ENCODE measurements at places on chromosomes 12 and 14.

- DNase-seq = peak; percentile 59
Observed at GRCh38 chr12:22687361-22688076, 62.5 kb downstream of the ETNK1 start.

- no peak for DNase-seq
Observed at GRCh38 chr12:112524676-112525425, 106.1 kb downstream of the PTPN11 start.

DNA sequence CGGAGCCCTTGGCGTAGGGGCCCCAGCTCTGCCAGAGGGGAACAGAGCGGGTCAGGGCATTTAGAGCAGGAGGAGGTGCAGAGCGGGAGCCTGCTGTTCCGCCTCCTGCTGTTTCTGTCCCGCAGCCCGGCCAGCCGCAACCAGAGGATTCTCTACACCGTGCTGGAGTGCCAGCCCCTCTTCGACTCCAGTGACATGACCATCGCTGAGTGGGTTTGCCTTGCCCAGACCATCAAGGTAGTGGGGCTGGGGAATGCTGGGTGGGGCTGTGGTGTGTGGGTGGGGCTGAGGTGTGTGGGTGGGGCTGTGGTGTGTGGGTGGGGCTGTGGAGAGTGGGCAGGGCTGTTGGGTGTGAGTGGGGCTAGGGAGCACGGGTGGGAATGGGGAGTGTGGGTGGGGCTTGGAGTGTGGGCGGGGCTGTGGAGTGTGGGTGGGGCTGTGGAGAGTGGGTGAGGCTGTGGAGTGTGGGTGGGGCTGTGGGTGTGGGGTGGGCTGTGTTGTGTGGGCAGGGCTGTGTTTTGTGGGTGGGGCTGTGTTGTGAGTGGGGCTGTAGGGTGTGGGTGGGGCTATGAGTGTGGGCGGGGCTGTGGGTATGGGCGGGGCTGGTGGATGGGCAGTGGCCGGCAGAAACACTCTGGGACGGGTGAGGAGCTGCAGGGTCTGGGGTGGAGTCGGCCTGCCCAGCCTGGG lies 8.0 kb downstream of the ASPG start:
- DNase-seq = no peak

- no peak for DNase-seq
Observed at GRCh38 chr14:43249116-43249515, 1258.0 kb downstream of the FSCB start.

- DNase-seq = no peak
Observed at GRCh38 chr14:84446250-84446649, 1083.7 kb upstream of the FLRT2 start.

DNA sequence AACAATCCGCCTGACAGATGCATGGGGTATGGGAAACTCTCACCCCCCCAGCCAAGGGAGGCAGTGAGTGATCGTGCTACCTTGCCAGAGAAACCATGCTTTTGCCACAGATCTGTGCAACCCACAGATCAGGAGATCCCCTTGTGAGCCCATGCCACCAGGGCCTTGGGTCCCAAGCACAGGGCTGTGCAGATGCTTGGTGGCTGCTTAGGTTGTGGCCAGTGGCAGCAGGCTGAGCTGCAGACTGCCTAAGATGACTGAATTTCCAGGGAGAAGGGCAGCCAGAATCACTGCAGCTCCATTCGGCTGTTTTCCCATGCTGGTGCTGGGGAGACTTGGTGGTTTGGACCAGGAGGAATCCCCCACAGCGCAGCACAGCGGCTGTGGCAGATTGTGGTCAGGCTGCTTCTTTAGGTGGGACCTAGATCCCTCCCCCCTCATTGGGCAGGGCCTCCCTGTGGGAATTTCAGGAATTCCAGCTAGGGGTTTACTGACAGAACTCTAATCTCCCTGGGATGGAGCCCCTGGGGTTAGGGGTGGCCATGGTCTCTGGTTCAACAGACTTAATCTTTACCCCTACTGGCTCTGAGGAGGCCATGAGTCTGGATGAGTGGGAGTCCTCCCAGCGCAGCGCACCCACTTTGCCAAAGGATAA lies 264.6 kb upstream of the DAAM1 start:
- DNase-seq = no peak

DNA sequence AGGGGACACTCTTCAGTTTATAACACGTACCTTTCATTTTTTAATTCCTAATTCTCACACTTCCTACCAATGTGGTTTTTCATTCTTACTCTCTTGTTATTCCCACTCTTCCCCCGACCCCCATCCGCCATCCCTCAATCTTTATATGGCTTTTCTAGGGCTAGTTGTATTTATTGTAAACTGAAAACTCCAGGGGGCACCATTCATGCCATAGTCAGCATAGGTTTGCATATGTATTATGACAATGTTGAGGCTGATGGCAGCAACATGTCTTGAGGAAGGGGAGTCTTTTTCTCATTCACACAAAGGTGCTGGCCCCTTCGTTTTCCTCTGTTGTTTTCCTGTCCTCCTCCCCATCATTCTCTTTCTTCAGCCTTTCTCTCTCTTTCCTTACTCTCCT lies 27.7 kb upstream of the LTA4H start:
- DNase-seq = peak; percentile 43

- DNase-seq = no peak
Observed at GRCh38 chr14:91372671-91373495, 44.7 kb downstream of the CCDC88C start.

DNA sequence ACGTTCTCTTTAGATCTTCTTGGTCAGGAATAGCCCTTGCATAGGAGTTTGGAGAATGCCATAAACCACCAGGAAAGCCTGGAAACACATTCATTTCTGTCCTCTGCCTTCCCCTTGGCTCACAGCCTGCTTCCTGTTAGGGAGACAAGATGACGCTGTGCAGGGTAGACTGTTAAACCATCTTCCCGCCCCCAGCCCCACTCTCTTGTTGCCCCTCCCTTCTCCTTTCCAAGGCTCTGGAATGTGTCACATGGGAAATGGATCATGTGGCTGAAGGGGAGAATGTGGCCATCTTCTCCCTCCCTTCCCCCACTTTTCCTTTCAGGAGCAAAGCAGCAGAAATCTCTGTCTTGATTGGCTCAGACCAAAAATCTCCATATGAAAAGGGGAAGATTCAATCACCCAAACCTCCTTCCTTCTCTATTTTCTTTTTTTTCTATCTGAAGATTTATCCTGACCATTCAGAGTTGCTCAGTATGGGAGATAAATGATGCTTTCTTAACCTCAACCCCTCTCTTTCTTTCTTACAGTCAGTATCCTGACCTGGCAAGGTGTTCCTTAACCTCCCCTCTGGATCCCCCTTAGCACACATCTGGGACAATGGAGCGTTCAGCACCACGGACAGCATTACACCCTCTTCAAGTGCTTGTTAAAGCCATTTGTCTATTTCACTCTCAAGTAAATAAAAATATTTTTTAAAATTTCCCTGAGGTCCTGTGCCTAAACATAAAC lies 11.4 kb downstream of the GPR19 start:
- DNase-seq = peak; percentile 45

- no peak for DNase-seq
Observed at GRCh38 chr14:51821822-51822221, 38.6 kb upstream of the GNG2 start.

- no peak for DNase-seq
Observed at GRCh38 chr12:124617615-124618014, 50.2 kb upstream of the NCOR2 start.

- no peak for DNase-seq
Observed at GRCh38 chr12:97555547-97556187, 93.1 kb downstream of the RMST start.

- no peak for DNase-seq
Observed at GRCh38 chr14:97458661-97459579, 661.7 kb downstream of the VRK1 start.

- peak; percentile 42 for DNase-seq
Observed at GRCh38 chr12:8823565-8824300, 1.3 kb downstream of the A2ML1 start.

GRCh38 chr14:104081261-104081835 lies 4.2 kb upstream of the ASPG start:
- DNase-seq = no peak

- peak; percentile 20 for DNase-seq
Observed at GRCh38 chr12:7190268-7191055, 976 bp downstream of the PEX5 start.

- DNase-seq = no peak
Observed at GRCh38 chr14:65169351-65169750, 67.0 kb upstream of the MAX start.

DNA sequence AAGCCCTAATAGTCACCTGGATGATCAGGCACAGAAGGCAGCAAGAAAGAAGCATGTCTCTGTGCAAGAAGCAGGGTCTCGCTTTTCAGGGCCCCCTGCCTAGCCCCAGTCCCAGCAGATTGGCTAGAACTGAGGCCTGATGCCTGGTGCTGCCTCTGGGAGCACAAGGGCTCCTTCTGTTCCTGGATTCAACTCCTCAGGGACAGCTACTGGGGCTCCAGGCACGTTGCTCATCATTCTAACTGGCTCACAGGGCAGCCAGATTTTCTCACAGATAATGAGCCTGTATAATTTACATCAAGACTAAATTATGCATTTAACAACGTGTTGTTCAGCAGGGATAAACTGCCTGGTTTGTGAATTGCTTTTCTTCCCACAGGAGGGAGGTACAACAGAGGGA lies 106.5 kb upstream of the PLXNC1 start:
- no peak for DNase-seq

DNA sequence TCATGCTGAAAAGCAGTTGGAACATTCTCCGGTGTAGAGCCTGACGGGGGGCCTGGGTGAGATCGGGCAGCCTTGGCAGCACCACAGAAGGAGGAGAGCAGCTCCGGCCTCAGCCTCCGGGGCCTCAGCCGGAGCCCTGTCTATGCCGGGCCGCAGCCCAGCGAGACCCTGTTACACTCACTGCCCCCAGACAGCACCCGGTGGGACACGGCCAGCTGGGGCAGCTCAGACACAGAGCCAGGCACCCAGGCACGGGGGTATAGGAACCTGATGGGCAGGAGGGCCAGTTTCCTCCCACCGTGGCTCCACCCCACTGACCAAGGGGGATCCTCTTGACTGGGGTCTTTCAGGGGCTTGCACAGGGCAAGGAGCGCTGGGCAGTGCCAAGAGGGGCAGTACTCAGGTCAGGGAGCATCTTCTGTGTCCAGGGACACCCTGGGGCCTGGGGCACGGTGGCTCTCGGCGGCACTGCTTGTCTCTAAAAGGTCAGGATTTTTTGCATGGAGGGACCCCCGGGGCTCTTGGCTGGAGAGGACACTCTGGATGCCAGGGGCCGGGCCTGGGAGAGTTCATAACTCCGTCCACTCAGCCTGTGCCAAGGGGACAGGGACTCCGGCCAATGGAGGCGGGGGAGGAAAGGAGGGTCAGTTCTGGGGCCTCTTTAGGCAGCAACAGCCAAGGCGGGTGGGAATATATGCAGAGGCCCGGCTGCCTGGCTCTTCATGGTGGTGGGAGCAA lies 9.4 kb downstream of the INF2 start:
- DNase-seq = no peak

GRCh38 chr14:95896498-95897135 lies 20.0 kb downstream of the TUNAR start:
- DNase-seq = no peak

GRCh38 chr12:32755051-32755653 lies 545 bp downstream of the YARS2 start:
- DNase-seq = peak; percentile 79

DNA sequence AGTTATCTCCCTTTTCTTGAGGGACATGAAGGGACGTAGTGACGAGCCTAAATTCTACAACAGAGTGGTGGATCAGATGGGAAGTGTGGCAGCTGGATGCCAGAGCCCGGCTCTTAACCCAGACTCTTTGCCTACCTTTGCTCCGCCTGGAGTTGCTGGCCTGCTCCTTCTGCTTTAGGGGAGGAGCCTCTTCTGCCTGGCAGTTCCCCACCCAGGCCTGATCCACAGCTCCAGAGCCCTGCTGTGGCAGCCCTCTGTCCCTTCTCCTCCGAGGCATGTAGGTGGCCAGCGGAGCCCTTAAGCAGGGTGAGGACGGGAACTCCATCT lies 2.3 kb upstream of the PRPH start:
- no peak for DNase-seq

DNA sequence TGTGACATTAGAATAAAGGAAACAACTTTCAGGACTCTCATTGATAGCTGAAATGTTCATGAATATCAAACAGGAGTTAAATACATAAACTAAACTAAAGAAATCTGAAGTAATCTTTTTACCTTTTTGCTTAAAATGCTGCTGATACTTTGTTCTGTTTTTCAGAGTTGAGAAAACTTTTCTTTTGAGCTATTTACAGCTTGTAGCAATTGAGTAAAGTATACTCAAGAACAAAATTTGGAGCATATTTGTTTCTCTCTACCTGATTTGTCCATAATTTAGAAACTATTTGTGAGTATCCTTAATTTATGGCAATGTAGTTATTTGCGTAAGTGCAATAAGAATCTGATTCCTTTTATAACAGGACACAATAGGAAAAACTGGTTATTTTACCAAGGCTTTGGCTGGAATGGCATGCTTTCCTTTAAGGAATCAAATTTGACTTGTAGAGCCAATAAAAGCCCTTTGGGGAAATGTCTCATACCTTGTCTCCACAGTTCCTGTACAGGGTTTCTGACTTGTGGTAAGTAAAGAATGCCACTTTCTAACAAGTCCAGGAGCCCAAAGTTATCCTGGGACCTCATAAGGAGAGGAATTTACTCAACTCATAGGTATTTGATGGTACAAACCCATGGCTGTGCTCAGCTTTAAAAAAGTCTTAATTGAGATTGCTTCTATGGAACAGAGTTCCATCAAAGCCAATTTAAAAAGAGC lies 195.7 kb downstream of the TMEM117 start:
- DNase-seq = no peak

- peak; percentile 35 for DNase-seq
Observed at GRCh38 chr14:70660967-70661893, 19.5 kb downstream of the TTC9 start.

GRCh38 chr12:66756631-66757030 lies 77.8 kb upstream of the GRIP1 start:
- no peak for DNase-seq

DNA sequence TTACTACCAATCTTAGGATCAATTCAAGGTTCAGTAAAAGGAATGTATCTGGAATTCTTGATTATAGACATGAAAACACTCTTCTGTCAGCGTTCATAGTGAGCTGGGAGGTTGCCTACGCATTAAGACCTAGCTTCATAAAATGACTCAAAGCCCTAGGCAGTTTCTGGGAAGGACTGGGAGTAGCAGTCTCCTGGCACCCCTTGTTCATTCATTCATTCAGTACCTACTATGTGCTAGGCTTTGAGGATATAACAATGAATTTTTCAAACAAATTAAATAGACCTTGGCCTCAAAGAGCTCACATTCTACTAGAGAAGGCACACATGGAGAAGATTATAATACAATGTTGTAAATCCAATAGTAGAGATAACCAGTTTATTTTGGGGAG lies 46.1 kb downstream of the MDM2 start:
- no peak for DNase-seq

GRCh38 chr14:100143523-100143922 lies 15.9 kb downstream of the DEGS2 start:
- DNase-seq = no peak

GRCh38 chr14:61381553-61381952 lies 60.2 kb downstream of the PRKCH start:
- DNase-seq = no peak

GRCh38 chr14:56501909-56502530 lies 77.6 kb upstream of the TMEM260 start:
- no peak for DNase-seq

All from KBM-7 (cell line).